ENCODE measurements at places on chromosomes 12 and 14. TPM values are rescaled to one million over a fixed set of nuclear protein-coding genes. Genes with fewer than 3 reads are reported as not detected.
A peak's percentile ranks its signal among the peaks of the same experiment; 100 is the strongest.

DNA sequence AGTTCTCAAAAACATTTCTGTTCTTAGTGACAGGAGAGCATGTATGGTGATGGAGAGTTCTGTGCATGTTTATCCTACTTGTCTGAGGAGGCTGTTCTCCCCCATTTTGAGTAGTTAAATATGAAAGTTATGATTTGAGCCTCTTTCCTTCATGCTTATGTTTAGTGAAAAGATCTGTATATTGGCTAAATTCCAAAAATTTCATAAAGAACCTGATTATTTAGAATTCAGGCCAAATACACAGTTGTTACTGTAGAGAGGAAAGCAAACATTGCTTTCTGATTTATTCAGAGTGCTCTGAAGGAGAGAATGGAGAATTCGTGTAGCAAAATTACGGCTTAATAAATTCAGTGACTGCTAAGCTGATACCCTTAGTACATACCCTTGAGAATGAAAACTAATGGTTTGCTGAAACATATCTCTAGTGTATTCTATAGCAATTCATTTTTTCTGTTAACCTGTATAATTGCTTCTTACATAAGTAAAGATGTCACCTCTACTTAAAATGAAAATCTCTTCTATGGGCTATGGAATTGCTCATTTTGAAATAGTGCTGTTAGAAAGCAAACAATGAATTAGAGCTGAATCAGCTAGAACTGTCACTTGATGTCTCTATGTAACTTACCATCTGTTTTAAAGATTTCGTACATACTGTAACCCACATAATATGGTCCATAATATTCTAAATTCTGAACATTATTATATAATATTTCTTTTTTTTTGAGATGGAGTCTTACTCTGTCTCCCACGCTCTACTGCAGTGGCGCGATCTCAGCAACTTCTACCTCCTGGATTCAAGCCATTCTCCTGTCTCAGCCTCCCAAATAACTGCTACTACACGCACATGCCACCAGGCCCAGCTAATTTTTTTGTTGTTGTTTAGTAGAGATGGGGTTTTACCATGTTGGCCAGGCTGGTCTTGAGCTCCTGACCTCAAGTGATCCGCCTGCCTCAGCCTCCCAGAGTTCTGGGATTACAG, 417.0 kb upstream of the RGS6 start:
- DNase-seq = no peak

GRCh38 chr14:104940526-104941150, 16.0 kb downstream of the PLD4 start:
- no peak for DNase-seq

Gene PTHLH
- not detected for total RNA-seq

GRCh38 chr14:49677643-49678042, 10.4 kb downstream of the POLE2 start:
- DNase-seq = no peak

- peak; percentile 12 for DNase-seq
Measured at GRCh38 chr12:78918268-78918667, 53.7 kb downstream of the SYT1 start.

DNA sequence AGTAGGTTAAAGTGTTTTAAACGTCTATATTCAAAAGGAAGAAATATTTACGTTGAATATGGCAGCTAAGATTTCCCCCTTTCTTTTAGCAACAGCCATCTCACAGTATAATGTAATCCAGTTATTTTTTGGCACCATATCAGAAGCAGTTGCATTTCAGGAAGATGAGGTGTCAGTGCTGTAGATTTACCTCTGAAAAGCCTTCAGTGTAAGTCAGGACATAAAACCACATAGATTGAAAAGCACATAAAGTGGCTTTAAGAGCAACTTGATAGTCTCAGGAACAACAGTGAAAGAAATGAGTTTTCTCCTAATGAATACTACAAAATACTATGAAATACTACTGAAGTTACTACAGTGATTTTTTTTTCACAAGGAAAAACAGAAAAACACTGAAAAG, 6.9 kb downstream of the MLH3 start:
- DNase-seq = no peak

DNA sequence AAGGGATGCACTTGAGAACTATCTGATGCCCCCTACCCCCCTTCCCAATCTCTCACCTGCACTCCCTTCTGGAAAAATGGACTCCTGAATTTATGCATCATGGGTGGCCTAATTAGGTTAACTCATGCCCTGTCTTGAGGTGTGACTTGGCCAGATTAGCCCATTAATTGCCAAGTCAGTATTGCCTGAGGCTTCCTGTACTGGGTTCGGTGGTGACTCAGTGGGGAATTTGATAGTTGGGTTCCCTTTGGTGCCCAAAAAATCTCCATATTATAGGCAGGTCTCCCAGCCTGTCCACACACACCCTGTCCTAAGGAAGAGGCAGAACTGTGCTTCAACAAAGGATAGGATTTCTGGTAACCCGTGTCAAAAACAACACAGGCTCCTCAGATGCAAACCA, 146.1 kb downstream of the CHST11 start:
- DNase-seq = no peak

DNA sequence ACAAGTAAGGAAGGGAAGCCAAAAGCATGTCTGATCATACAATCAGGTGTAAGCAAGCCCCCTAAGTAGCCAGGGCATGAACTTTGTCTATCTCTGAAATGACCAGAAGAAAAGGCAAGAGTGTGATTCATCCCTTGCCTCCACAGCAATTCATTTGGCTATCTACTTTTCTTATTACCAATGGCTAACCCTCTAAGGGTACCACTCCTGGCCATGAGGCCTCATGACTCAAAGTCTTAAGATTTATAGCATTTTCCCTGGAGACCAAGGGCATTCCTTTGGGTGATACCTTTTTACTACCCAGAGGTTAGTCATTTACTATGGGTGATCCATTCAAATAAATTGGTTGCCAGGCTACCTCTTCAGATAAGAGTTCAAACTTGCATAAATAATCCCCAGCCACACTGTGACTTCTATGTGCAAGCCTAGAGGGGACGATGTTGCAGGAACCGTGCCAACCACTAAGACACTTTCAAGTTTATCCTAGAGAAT, 1.5 kb upstream of the LGALS3 start:
- peak; percentile 54 for DNase-seq

GRCh38 chr12:55934773-55935172, 3.8 kb downstream of the DGKA start:
- no peak for DNase-seq

- DNase-seq = no peak
Measured at GRCh38 chr12:109261087-109261486, 48.0 kb downstream of the FOXN4 start.

Gene SCNN1A
- total RNA-seq = 0.66 TPM

GRCh38 chr14:95993768-95994592, 45.2 kb upstream of the C14orf132 start:
- no peak for DNase-seq

GRCh38 chr12:2959505-2960389, 550 bp downstream of the TEAD4 start:
- peak; percentile 72 for DNase-seq

Gene SPRING1
- 12.5 TPM for total RNA-seq

GRCh38 chr12:96994900-96995299, 87.8 kb downstream of the NEDD1 start:
- no peak for DNase-seq

Gene TPPP2
- total RNA-seq = not detected

DNA sequence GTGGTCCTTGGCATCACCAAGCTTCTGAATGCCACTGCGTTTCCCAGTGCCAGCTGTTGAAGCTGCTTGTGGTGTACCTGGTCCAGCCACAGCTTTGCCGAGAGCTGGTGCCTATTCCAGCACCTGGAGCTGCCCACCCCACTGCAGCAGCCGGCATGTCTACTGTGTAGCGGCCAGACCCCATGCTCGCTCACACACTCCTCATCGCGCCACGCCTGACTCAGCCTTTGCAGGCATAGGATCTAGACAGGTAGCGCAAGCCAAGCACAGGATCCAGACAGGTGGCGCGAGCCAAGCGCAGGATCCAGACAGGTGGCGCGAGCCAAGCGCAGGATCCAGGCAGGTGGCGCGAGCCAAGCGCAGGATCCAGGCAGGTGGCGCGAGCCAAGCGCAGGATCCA, 11.6 kb upstream of the ZNF605 start:
- no peak for DNase-seq

Gene GZMH
- total RNA-seq = not detected

- no peak for DNase-seq
Measured at GRCh38 chr12:45468751-45469615, 253.1 kb downstream of the ANO6 start.

GRCh38 chr14:71248194-71248593, 340.9 kb downstream of the PCNX1 start:
- DNase-seq = no peak

DNA sequence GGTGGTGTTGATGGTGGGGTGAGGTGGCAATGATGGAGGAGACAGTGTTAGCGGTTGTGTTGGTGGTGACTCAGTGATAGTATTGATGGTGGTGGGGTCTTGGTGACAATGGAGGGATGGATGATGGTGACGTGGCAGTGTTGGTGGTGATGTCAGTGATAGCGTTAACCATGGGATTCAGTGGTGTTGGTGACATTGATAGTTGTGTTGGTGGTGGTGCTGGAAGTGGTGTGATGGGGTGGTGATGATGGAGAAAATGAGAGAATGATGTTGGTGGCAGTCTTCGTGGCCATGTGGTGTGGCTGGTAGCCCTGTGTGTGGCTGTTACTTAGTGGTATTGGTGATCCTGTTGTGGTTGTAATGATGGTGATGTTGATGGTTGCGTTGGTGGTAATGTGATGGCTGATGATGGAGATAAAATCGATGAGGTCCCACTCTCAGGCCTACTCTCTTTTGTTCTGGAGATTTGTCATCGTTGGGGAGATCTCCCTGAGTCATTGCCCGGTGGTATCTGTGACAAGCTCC, 2.6 kb downstream of the DTX1 start:
- no peak for DNase-seq

GRCh38 chr12:49843876-49844437, 1.1 kb upstream of the BCDIN3D start:
- DNase-seq = no peak

Gene RPL10L
- not detected for total RNA-seq

Gene CLEC4C
- total RNA-seq = not detected

DNA sequence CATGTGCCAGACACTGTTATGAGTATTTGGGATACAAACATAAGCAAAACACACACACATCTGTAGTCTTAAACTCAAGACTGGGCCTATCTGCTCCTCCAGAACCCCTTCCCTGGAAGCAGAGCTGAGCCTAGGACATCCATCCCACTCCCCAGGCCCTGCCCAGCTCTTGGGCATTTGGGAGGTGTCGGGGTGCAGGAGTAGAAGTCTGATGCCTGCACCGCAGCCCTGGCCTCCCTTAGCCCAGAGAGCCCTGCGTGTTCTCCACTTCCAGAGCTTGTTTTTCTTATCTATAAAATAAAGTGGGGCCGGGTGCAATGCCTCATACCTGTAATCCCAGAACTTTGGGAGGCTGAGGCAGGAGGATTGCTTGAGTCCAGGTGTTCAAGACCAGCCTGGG, 11.7 kb downstream of the HSP90AA1 start:
- DNase-seq = no peak

Gene SPTB
- total RNA-seq = not detected

DNA sequence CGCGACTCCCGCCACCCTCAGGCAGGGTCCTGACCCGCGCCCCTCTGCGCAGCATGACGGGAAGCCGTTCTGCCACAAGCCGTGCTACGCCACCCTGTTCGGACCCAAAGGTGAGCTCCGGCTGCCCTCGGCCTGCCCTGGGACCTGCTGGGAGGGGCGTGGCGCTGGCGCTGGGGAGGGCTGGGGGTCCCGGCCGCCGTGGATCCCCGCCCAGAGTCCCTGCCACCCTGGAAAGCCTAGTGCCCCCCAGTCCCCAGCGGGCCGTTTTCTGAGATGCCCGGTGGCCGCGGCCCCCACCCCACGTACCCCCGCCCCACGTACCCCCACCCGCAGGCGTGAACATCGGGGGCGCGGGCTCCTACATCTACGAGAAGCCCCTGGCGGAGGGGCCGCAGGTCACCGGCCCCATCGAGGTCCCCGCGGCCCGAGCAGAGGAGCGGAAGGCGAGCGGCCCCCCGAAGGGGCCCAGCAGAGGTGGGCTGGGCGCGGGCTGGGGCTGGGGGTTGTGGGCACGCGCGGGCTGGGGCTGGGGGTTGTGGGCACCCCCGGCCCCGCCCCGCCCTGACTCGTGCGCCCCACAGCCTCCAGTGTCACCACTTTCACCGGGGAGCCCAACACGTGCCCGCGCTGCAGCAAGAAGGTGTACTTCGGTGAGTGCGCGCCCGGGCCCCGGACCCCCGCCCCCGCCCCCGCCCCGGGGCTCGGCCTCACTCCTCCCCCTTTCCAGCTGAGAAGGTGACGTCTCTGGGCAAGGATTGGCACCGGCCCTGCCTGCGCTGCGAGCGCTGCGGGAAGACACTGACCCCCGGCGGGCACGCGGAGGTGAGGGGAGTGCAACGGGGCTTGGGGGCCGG, 4.0 kb downstream of the CRIP2 start:
- no peak for DNase-seq

GRCh38 chr14:50399251-50400032, 2.8 kb upstream of the CDKL1 start:
- DNase-seq = peak; percentile 73

DNA sequence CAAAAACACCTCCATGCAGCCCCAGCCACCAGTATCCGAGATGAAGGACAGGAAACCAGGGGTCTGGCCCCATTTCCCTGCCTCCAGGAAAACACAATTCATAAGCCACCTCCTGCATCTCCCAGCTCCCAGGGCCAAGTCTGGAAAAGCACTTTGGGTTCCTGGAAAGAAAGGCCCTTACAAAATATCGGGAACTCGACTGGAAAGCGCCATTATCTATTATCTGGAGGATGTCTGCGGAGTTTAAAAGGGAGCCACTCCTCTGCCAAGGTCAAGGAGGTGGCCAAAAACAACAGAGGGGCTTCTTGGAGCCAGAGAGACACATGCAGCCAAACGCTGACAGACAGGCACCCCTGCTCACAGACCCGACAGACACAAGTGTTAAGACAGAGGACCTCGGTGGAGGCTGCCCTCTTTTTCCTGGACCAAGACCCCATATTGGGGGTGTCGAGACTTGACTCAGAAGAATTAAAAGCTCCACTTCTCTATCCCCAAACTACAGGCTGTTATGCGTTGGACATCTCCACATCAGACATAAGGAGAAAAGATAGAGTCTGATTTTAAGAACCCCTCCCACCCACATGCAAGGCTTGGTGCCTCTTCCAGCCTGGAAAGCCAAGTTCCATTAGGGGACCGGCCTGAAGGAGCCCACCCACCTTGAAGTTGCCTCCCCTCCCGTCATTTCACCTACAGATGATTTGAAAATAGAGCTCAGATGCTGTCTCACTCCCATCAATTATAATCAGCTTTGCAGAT, 9.6 kb downstream of the ACTN1 start:
- no peak for DNase-seq

- DNase-seq = no peak
Measured at GRCh38 chr14:47022721-47023120, 371.1 kb upstream of the RPL10L start.

Gene ABCC9
- not detected for total RNA-seq

Gene RND1
- not detected for total RNA-seq

GRCh38 chr12:122226366-122227125, 694 bp upstream of the DIABLO start:
- DNase-seq = no peak

Gene KRT6A
- total RNA-seq = not detected

Gene AKAP6
- total RNA-seq = not detected

GRCh38 chr14:91901449-91902226, 34.3 kb upstream of the TC2N start:
- DNase-seq = no peak
